ENCODE measurements at places on chromosomes 3 and 15.

DNA sequence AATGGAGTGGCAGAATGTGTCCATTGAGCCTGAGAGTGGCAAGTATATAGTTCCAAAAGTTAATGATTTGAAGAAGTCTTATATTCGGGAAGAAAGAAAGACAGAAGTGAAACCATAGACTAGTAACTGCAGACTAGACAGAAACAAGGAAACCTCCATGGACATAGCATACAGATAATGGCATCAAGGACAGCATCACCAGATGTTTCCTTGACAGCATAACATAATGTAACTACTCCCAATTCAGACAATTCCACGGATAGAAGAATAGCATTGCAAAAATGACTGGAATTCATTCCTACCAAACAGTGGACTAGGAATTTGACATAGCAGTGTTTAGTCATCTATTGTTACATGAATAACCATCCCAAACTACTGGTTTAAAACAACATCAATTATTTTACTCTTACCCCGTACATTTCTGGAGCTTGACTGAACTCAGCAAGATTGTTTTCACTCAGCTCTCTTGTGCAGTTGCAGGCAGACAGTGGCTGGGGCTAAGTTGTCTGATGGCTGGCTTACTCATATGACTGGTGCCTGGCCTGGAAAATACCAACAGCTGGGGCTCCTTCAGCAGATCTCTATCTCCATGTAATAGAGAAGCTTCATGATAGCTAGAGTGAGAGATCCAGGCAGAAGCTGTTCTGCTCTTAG is 109.7 kb upstream of the GADL1 start:
- peak; percentile 96 for DNase-seq

- no peak for DNase-seq
Measured at GRCh38 chr3:147846293-147846692, 437.1 kb downstream of the ZIC1 start.

GRCh38 chr15:66866656-66867055 is 164.6 kb downstream of the SMAD6 start:
- no peak for DNase-seq

- DNase-seq = no peak
Measured at GRCh38 chr3:149419816-149420215, 42.4 kb upstream of the TM4SF1 start.

GRCh38 chr3:179147514-179147872 is 664 bp upstream of the PIK3CA start:
- no peak for DNase-seq

- DNase-seq = peak; percentile 34
Measured at GRCh38 chr3:143974271-143975238, 2.9 kb downstream of the DIPK2A start.

- DNase-seq = peak; percentile 68
Measured at GRCh38 chr15:35753486-35753885, 207.5 kb upstream of the DPH6 start.

- DNase-seq = no peak
Measured at GRCh38 chr15:58074452-58074851, 8.9 kb upstream of the ALDH1A2 start.

DNA sequence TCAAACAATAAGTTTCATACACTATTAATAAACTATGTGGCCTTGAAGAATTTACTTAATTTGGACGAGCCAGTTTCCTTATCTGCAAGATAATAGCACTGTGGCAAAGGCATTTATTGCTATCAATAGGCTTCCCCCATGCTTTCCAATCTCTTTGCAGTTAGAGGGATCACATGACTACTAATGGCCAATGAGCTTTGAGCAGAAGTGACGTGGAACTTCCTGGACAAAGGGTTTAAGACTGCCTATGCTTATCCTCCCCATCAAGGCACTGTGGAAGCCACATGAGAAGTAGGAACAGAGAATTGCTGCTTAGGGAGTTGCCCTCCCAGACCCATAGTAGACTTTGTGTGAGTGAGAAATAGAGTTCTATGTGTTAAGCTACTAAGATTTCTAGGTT is 16.7 kb upstream of the ZMAT3 start:
- no peak for DNase-seq

DNA sequence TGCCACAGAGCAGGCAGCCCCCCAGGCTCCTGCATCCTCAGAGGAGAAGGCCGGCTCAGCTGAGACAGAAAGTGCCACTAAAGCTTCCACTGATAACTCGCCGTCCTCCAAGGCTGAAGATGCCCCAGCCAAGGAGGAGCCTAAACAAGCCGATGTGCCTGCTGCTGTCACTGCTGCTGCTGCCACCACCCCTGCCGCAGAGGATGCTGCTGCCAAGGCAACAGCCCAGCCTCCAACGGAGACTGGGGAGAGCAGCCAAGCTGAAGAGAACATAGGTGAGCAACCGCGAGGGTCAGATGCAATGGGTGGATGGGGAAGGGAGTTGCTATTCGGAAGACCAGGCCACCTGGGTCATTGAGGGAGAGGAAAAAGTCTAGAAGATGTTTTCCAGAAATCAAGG is 53.0 kb downstream of the GAP43 start:
- DNase-seq = no peak

GRCh38 chr3:69292959-69293574 is 92.8 kb downstream of the FRMD4B start:
- DNase-seq = no peak

DNA sequence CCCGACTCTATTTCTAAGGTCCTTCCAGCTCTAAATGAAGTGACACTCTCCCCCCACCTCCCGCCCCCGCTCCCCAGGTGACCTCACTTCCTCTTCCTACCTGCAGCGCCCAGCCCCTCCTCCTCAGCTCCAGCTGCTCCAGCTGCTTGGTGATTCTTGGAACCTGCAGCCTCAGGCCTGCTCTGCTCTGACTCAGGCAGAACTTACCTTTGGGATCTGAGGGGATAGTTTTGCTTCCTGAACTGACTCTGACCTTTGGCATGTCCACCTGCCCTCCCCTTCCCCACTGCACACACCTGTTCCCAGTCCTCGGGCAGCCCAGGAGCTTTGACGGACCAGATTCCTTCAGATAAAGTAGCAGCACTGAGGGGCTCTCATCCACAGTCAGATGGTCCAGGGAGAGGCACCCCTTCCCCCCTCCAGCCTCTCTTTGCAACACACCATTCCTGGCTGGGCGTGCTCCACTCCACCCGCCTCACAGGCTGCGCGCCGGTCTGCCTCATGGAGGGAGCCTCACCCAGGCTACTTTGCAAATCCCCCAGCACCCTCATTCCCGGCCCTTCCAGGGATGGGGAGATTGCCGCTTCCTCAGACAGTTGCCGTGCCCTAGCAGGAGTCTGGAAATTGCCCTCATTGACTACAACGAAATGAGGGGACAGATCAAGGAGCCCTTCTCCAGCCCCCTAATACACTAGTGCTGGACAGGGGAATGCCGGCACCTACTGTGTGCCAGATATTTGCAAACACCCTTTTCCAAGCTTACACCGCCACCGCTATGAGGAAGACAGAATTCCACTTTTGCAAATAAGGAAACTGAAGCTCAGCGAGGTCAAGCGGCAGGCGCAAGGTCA is 692 bp upstream of the C15orf39 start:
- peak; percentile 28 for DNase-seq

- DNase-seq = peak; percentile 42
Measured at GRCh38 chr15:62957130-62957529, 85.4 kb upstream of the TPM1 start.

- DNase-seq = no peak
Measured at GRCh38 chr3:108907194-108907593, 46.5 kb downstream of the GUCA1C start.

DNA sequence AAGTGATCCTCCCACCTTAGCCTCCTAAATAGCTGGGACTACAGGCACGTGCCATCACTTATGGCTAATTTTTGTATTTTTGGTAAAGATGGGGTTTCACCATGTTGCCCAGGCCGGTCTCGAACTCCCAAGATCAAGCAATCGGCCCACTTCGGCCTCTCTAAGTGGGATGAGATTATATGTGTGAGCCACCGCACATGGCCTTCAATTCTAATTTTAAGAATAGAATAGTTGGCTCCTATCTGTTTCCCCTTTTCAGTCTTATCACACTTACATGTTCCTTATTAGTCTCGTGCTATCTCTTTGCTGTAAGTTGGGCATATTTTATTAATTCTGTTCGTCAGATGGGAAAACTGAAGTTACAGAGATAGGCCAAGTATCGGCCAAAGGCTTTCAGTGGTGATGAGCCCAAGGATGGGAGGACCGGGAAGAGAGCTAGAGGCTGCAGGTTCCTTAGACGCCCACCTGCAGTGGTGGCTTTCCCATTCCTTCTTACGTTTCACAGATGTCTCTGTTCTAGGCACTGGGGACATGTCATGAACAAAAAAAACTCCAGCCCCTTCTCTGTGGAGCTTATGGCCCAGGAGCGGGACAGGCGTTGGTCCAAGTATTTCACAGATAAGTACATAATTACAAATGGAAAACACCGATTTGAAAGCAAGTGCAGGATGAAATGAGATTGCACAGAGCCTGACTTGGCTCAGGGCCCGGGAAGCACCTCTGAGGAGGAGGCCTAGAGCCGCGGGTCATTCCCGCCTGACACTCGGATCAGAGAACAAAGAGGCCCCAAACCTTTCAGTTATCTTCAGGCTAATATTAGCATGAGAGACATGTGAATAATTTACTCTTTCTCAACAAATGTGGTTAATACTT is 91.1 kb upstream of the KLF13 start:
- DNase-seq = peak; percentile 75

DNA sequence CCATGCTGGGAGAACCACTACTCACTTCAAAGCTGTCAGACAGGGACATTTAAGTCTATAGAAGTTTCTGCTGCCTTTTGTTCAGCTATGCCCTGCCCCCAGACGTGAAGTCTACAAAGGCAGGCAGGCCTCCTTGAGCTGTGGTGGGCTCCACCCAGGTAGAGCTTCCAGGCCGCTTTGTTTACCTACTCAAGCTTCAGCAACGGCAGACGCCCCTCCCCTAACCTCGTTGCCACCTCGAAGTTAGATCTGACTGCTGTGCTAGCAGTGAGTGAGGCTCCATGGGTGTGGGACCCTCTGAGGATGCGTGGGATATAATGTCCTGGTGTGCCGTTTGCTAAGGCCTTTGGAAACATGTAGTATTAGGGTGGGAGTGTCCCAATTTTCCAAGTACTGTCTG is 276.7 kb downstream of the ZIC4 start:
- DNase-seq = no peak

DNA sequence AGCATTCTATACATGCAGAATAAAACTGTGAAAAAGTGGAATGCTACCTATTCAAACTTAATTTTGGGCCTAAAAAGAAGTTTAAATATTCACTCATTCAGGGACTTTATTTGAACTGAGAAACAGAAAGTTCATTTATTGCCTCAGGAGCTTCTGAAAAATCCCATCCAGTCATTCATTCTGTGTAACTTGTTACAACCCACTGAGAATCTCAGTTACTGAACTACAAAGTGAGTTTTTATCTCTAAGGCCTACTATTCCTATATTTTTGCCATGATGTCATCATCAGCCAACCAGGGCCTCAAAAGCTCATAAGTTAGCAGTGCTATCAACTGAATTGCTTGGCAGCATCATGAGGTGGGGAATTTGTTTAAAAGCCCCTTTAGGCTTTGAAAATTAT is 98.0 kb upstream of the BOC start:
- no peak for DNase-seq

GRCh38 chr15:31098953-31099740 is 2.4 kb downstream of the TRPM1 start:
- DNase-seq = peak; percentile 5

DNA sequence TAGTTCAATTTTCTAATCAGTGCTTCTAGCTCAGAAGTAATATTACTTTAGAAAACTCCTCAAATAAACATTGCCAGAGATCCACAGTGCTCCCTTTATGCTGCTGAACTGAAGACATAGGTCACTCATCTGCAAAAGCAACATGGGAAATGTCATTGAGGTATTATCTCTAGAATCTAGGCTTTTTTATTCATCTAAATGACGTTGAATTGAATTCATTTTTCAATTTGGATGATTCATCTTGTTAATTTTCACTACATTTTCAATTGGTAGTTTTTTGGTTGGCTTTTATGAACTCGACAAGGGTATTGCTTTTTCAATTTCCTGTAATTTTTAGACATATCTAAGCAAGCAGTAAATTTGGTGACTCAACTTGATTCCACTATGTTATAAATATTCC is 275.4 kb downstream of the NFKBIZ start:
- no peak for DNase-seq

Measured in fibroblast of the aortic adventitia (primary cell).